GM13977 (cell line): ENCODE measurements at places on chromosomes 16 and 17.

DNA sequence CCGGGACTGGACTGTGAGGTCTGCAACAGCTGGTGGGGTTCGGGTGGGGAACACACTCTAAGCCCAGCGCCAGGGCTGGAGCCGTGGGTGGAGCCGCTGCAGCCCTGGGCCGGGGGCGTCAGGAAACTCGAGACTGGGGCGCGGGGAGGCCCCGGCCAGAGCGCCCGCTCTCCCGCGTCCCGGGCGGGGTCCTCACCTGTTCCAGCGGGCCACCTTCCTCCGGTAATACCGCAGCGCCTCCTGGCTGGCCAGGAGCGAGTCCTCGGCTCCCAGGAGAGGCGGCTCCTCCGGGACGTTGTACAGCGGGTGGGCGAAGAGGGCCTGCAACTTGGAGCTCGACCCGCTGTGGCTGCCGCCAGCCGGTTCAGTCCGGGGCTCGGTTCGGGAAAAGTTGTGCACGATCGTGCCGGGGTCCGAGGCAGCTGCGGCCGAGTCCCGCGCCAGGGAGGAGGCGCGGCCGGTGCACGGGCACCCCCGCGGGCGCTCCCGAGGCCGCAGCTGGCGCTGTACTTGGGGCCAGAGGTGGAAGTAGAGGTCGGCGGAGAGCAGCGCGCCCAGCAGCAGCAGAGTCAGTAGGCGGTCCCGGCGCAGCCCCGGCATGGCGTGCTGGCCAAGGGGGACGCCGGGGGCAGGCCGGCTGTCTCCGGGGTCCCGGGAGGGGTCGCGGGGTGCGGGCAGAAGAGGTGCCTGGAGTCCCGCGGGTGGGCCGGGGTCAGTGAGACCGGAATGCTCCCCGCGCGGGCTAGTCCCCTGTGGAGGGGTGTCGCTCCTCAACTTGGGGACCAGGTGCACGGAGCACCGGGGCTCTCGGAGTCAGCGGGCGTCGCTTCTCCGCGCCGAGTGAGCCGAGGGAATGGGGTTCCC, 868 bp downstream of the FAM20A start:
- peak; percentile 49 for DNase-seq

GRCh38 chr16:74999609-75000480, 1.0 kb downstream of the ZNRF1 start:
- peak; percentile 54 for DNase-seq

- no peak for DNase-seq
Measured at GRCh38 chr17:9228408-9229159, 207.3 kb downstream of the NTN1 start.

- no peak for DNase-seq
Measured at GRCh38 chr16:79986352-79986751, 385.8 kb upstream of the MAF start.

GRCh38 chr16:46729326-46729995, 18.7 kb downstream of the MYLK3 start:
- no peak for DNase-seq

DNA sequence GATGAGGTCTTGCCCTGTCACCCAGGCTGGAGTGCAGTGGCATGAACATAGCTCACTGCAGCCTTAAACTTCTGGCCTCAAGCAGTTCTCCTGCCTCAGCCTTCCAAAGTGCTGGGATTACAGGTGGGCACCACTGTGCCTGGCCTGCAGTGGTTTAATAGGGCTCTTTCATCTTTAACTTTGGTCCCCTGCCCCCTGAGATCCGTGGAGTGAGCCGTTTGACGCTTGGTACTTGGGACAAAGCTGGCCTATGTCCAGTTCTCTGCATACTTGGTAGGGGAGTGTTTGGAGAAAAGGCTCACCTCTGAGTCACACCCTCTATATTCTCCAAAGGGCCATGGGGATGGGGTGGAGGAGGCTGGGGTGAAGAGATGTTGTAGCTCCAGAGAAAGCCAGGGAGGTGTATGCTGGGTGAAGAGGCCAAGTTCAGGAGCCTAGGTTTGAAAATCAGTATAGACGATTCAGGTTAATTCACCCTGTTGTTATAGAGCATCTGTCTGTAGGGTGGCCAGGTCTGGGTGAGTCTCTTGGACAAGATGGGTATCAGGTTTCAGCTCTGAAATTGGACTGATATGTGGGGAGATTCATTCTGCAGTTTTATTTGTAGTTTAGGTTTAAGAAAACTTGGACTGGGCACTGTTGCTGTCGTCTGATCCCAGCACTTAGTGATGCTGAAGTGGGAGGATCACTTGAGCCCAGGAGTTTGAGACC, 17.6 kb downstream of the ABCC1 start:
- DNase-seq, result no peak

- DNase-seq, result no peak
Measured at GRCh38 chr17:38896346-38896954, 26.6 kb downstream of the LASP1 start.

- no peak for DNase-seq
Measured at GRCh38 chr17:18181358-18181757, 2.3 kb upstream of the ALKBH5 start.

DNA sequence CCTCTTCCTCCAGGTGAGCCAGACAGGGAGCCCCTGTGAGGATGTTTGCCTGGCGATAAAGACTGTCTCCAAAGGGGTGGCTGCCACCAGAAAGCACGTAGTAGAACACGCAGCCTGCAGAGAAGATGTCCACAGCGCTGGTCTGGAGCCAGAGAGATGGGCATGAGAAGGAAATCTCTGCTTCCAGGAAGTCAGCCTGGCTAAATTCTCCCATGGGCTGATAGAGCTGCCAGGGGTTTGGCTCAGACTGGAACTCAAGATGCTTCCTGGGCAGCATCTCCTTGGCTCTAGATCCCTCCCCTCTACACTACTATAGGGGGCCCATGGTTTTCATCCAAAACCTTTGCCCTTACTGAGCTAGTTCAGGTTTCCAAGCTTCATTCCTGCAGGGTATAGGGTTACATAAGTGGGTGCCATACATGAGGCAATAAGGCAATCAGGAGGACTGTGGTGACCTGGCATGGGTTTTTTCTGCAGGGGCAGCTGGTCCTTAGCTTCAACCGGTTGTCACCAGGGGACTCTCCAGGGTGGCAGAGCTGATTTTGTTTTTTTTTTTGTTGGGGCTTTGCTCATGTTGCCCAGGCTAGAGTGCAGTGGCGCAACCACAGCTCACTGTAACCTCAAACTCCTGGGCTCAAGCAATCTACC, 13.6 kb downstream of the PLK1 start:
- no peak for DNase-seq

GRCh38 chr16:68091380-68092261, 6.5 kb downstream of the NFATC3 start:
- DNase-seq, result no peak

- DNase-seq, result no peak
Measured at GRCh38 chr16:51497541-51498211, 346.6 kb upstream of the SALL1 start.

DNA sequence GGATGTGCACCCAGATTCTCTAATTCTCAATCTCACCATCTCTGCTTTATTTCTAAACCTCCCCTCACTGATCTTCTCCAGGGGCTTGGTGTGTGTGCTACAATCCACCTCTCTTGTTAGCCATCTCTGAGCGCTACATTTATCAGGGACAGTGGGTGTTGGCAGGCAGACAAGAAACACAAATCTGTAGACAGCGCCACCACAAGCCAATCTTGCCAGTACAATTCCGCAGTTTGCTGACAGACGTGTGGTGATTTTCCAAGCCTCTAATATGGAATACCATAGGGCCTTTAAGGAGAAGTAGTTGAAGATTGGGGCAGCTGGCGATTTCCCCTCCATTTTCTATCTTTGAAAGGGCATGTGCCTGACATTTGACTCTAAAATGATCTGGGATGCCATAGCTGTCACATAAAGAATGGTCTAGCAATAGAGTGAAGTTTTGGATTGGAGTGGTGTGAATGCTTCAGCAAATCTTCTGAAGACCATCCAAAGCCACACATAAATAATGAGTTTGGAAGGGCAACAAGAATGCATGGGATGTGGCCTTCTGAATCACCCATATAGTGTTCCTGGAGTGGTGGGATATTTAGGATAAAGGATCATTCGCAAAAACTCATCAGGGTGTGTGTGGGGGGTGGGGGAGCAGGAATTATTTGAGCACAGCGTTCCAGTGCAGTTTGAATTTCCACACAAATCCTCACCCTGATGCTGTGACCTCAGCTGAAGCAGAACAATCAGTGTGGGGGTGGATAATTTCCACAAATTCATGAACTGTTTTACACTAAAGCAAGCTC, 12.0 kb upstream of the ANKFN1 start:
- no peak for DNase-seq

GRCh38 chr17:1847191-1847590, 17.4 kb downstream of the RPA1 start:
- no peak for DNase-seq

DNA sequence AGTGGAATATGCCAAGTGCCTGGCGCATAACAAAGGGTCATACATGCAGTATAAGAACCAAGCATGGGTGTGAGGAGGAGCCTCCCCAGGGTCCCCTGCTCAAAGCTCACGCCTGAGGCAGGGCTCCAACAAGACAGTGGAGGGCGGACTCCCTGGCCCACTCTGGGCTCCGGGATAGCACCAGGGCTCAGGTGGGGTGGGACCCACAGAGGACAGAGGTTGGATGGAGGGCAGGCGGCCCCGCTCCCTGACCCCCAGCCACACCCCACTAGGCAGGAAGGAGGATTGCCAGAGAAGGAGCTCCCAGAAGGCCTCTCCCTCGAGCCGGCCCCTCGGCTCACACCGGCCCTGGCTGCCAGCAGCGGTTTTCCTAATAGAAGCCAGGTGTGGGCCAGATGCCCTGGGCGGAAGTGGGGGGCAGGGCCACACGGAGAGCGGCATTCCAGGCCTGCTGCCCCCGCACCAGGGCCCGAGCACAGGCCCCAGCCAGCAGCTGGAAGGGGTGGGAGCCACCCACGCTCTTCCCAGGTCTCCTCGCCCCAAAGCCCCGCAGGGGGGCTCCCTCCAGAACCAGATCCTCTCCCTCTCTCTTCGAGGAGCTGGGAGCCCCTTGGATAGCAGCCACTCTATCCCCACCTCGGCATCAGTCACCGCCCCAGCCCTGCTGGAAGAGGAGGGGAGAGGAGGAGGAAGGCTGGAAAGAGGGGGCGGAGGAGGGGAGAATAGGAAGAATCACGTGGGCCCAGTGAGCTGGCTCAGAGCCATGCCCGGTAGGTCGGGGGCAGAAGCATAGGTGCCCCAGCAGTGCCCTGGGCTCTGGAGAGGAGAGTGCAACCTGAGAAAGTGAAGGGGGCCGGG, 21.0 kb downstream of the VASN start:
- DNase-seq, result no peak

DNA sequence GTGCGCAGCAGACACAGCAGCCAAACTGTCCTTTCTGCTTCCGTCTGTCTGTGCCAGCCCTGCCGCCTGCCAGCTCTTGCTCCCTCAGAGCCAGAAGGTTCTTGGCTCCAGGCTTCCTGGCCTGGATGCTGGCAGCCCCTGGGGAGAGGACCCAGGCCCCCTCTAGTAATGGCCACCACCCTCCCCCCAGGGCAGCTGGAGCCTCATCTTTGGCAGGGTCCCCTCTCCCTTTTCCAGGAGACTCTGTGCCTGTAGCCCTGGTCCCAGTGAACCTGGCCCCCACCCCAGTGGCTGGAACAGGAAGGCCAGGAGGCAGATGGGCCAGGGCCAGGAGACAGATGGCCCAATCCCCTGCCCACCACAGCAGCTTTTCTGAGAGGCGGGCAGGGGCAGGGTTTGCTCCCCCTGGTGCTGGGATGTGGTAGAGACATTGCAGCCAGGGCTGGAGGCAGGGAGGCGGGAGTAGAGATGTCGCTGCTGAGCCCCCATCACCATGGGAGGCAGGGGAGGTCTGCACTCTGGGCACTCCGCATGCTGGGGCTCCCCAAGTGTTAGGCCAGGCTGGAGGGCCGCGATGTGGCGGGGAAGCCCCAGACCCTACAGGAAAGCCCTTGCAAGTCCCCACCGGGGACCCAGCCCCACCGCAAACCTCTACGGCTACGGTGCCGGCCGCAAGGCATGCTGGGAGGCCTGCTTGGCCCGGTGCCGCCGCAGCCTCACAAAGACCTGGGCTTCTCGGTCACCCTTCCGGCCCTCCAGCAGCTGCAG, 16.7 kb downstream of the UNC13D start:
- peak; percentile 93 for DNase-seq

DNA sequence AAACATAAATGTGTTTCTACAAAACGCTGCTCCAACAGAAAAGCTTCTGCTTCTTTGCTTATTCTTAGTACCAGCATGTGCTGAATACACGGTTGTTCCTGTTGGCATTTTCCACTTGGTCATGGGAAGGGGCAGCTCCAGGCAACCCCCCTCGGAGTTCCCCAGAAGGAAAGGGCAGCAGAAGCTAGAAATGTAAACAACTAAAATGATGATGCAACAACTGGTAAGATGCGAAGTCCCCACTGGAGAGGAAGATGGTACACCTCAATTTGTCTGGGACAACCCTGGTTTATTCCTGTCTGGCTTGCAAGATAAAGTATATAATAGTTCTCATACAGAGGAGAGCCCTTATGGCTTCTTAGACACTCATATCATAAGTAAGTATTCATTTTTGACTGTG, 9.2 kb upstream of the CCL13 start:
- no peak for DNase-seq

DNA sequence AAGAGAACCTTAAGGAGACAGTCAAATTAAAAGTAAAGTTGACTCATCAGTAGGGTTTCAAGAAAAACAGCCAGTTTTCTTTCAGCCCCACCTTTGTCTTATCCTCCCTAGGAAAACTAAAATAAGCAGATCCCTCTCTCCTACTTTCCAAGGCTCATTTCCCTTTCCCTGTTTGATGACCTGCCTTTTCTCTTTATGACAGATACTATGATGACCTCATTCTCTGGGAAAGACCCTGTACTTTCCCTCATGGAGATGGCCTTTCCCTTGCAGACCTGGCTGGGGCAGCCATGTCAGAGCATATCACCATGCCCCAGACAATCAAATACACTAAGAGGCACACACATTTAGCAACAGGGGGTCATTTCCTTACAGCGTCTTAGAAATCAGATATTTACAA, 53.6 kb downstream of the GPR139 start:
- no peak for DNase-seq

DNA sequence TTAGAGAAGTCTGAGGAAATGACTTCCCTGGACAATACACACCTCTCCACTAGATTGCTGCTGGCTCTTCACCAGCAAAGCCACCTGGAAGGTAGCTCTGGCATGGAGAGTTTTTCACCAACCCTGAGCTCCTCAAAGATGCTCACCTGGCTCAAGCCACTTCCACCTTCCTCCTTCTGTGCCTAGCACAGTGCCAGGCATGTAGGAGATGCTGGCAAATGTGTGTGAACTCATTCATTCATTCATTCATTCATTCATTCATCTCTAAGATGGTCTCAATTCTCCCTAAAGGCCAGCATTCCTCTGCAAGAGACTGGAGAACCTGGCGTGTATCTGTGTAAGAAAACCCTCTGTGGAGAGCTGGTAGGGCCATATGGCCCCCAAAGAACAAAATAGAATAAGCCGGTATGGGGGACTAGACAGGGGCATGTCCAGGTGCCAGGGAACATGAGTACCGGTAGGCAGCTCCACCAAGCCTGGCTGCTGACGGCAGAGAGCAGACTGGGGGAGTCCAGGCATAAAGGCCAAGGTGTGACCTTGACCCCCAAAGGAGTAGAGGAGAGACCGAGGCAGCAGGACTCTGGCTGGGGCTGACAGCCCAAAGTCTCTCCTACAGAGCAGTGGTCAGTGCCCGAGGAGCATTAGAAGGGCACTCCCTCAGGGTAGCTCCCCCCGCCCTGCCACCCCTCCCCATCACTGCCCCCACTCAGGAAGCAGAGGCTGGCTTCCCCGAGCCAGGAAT, 132.2 kb upstream of the TNRC6C start:
- no peak for DNase-seq

GRCh38 chr17:36864827-36865430, 72.3 kb upstream of the LHX1 start:
- no peak for DNase-seq
